Stimulated activated CD8-positive, alpha-beta memory T cell treated with anti-CD3 and anti-CD28 coated beads, Interleukin-12 subunit alpha, Interleukin-12 subunit beta, amount 100 ng/mL, for 4 hours (primary cell): ENCODE measurements at places on chromosomes 3 and 15.
A peak's percentile ranks its signal among the peaks of the same experiment; 100 is the strongest.

DNA sequence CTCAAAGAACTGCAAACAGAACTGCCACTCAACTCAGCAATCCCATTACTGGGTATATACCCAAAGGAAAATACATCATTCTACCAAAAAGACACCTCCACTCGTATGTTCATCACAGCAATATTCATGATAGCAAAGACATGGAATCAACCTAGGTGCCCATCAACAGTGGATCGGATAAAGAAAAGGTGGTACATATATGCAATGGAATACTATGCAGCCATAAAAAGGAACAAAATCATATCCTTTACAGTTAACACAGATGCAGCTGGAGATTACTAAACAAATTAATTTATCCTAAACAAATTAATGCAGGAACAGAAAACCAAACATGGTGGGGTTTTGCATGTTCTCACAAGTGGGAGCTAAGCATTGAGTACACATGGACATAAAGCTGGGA is 27.3 kb downstream of the MGLL start:
- DNase-seq = no peak

DNA sequence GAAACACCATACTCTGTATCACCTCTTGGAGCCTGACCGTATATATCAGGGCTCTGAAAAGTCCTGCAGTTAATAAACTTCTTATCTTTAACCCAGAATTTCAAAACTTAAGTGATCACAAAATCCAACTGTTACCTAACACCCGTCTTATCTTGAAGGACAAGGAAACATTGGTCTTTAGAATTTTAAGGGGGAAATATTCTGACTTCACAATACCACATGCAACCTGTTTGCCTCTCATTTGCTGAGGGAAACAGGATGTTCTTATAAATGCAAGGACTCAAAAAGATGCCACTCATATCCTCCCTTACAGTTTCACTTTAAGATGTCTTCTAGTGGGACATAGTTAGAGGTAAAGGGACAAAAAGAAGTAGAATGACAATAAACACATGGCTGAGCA is 67.9 kb downstream of the CRTC3 start:
- DNase-seq = no peak

- no peak for DNase-seq
Measured at GRCh38 chr3:125032100-125032643, 23.6 kb downstream of the HEG1 start.

DNA sequence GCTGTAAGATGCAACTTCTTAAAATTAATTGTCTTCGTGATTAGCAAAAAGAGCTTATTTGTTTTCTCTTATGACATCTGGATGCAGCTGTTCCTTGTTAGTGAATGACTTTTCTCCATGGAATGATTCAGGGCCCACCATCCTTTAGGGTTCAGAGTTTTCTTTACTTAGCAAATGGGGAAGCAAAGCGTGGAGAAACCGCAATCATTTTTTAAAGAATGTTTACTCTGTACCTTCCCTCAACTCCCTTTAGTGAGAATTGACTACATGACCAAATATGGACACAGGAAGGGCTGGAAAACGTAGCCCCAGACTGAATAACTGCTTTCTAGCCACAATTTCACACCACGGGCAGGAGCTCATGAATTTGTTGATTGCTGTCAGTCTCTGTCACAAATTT is 130.1 kb downstream of the EDEM1 start:
- no peak for DNase-seq

- DNase-seq = no peak
Measured at GRCh38 chr3:110344897-110345767, 726.5 kb upstream of the NECTIN3 start.

- DNase-seq = no peak
Measured at GRCh38 chr3:183400352-183400751, 28.1 kb downstream of the MCF2L2 start.

- no peak for DNase-seq
Measured at GRCh38 chr3:17047162-17047561, 162.4 kb downstream of the PLCL2 start.

DNA sequence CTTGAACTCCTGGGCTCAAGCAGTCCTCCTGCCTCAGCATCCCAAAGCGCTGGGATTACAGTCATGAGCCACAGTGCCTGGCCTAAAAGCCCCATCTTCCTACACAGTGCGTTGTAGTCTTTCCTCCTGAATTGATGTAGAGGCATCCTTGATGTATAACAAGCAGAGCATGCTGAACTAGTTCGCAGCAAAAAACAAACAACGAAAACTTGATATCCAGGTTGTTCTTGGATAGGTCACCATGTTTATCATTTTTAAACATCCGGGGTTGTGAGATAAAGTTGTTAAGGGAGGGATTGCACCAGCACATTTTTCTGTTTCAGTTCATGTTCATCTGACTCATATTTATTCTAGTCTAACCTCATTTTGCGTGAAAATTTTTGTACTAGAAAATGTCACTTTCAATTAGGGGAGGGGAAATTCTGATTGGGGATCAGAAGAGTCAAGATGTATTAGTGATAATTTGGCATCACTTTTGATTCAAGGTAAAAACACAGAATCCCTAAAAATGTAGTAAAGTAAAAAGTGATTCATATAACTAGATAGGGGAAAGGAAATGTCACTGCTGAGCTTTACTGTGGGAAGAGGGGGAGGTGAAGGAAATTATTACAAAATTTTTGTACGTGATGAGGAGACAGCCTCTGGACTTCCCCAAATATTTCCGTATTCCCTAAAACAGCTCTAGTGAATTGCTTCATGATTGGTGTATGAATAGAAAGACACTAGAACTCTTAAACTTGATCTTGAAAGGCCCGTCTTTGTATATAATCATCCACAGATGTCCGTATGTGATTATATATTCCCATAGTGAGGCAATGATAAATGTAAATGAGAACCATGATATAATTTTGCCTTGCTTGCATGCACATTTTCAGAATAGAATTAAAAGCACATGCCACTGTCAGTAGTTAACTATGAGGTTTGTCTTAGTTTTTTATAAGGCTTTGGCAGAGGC is 22.9 kb downstream of the RAB8B start:
- no peak for DNase-seq

DNA sequence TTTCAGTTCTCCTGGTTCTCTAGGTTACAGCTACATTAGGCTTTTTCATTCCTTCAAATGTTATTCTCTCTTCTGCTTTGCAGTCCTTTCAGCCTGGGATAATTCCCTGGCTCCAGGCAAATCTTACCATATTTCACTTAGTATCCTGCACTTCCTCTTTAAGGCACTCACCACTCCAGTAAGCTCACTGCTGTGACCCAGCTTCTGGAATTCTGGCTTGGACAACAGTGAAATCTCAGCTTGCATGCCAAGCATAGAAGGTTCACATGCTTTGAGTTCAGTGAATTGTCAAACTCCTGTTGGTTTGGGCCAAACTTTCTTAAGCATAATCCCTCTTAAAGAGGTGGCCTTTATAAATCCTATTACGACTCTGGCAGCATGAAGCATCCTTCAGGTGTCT is 69.4 kb downstream of the SCN10A start:
- DNase-seq = no peak

DNA sequence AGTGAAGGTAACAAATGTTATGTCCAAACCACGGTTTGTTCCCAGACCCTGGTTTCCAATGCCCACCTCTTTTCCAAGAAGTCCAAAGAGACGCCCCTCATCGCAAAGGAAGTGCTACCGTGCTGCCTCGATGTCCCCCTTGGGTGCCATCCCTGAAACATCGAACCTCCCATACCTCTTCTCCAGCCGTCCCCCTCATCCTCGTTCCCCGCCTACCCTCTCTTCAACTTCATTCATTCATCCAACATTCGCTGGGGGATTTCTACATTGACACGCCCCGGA is 467 bp downstream of the TIPIN start:
- no peak for DNase-seq

GRCh38 chr15:101444015-101444414 is 45.5 kb downstream of the PCSK6 start:
- no peak for DNase-seq

- DNase-seq = no peak
Measured at GRCh38 chr3:5274091-5274490, 86.6 kb downstream of the EDEM1 start.

- DNase-seq = no peak
Measured at GRCh38 chr3:55827786-55828185, 340.7 kb upstream of the WNT5A start.

GRCh38 chr3:182596676-182597410 is 196.5 kb upstream of the ATP11B start:
- no peak for DNase-seq

- no peak for DNase-seq
Measured at GRCh38 chr3:100032243-100032642, 82.1 kb downstream of the FILIP1L start.

GRCh38 chr3:188458756-188459155 is 304.8 kb downstream of the LPP start:
- DNase-seq = no peak

DNA sequence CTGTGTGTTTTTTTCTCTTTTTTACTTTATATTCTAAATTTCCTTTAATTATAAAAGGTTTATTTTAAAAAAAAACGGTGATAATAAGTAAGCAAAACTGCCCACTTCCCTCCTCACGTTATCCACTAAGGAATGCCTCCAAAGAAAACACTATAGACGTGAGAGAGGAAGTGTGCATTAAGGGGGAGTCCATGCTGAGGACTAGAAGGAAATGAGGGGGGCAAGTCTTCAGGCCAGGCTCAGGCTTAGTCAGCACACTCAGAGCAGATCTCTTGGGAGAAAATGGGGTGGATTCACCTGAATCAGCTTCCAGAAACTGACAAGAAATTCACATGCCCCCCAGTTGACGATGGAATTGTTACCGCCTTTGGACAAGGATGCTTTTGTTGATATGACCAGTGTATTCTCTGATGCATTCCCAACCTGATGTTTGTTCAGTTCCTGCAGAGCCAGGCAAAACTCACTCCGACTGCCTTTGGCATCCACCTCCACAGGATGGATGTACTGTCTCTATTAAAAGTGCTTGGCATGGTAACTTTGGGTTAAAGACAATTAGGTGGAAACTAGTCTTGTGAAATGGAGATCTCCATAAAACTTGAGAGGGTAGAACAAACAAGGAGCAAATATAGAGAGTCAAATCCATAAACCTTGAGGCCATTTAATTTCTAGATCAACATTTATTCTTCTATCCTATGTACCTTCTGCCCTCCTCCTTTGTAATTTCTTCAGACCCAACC is 167.8 kb downstream of the MYRIP start:
- DNase-seq = no peak

- DNase-seq = peak; percentile 18
Measured at GRCh38 chr3:183252973-183253527, at the start of gene B3GNT5. Gene B3GNT5, plus strand, starts transcription at chr3:183253253. Its CDS starts 16,546 bp downstream, at chr3:183269799.

GRCh38 chr3:130316169-130316568 is 29.3 kb upstream of the COL6A5 start:
- no peak for DNase-seq

- no peak for DNase-seq
Measured at GRCh38 chr3:162295323-162295983, 798.8 kb downstream of the OTOL1 start.

- no peak for DNase-seq
Measured at GRCh38 chr3:42371776-42372175, 38.6 kb downstream of the LYZL4 start.

DNA sequence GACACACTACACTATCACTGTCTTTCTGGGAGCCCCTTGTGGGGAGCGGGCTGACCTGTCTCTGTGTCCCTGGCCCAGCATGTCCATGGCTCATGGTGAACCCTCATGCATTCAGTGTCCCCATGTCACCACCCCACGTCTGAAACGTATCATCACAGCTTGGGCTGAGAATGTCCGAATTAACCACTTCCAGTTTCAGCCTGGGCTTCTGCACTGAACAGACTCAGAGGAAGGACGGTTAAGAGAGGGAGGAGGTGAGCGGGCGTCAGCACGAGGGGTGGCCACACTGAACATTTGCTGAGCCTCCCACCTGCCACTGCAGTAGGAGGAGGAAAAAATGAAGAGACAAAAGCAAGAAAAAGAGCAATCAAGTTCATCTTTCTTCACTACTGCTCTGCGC is 30.5 kb downstream of the ATP2B2 start:
- DNase-seq = no peak

GRCh38 chr3:128014548-128014947 is 37.7 kb upstream of the SEC61A1 start:
- no peak for DNase-seq

GRCh38 chr15:95826412-95827195 is 503.9 kb upstream of the NR2F2 start:
- DNase-seq = no peak

DNA sequence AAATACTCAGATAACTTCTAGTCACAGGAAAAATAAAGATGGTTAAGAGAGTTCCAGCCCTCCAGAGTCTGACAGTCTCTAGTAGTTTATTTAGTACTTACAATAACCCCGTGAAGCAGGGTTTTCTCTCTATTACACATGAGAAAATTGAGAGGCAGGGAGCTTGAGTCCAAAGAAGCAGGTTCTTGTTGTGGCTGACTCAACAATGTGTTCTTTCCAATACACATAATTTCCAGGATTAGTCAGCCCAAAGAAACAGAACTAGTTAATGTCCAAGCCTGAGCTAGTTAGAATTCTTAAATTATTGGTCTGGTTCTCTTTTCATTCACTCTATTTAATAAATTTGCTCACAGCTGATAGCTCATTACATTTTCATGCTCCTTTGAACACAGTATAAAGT is 49.9 kb downstream of the ALDH1A2 start:
- DNase-seq = no peak
